ENCODE measurements at places on chromosomes 11 and 22. TPM values are rescaled to one million over a fixed set of nuclear protein-coding genes. Genes with fewer than 3 reads are reported as not detected.

- DNase-seq: no peak
Measured at GRCh38 chr22:29470159-29470855, 9.7 kb upstream of the NEFH start.

GRCh38 chr11:134464981-134465730, 53.1 kb upstream of the B3GAT1 start:
- DNase-seq: no peak

DNA sequence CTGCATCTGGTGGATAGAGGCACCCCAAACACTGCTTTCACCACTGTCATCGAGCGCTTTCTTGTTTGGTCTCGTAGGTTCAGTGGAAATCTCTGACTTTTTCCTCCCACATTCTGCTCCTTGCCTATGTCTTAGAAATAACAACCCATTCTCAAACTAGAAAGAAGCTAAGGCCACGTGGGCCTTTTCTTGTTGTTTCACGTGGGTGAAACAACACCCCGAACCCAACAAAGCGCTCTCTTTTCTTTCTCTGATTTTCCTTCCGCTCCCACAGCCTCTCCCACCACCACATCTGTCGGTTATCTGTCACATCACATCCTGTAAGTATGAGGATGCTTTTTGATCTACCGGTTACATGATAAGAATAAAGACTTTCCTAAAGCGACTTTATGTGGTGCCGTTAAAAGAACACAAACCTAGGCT, 77.1 kb downstream of the LINC01488 start:
- DNase-seq: no peak

DNA sequence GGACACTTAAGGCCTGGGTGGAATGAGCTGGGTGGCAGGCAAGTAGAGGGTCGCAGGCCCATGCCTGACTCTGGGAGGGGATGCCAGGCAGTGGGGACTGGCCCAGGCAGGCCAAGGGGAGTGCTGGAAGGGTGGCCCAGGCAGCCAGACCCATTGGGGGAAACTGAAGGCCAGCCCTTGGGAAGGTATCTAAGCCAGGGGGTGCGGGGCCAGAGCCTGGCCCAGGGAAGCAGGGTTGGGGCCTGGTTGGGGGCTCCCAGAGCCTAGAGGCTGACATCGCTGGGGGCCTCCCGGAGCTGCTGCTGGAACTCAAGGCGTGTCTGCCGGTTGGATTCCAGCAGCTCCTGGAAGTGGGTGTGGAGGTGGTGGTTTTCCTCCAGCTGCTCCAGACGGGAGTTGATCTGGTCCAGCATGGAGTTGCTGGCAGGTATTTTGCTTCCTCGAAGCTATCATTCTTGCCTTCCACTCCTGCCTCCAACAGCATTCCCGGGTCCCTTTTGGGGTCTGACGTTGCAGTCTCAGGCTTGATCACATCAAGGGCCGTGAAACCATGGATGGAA, 35.3 kb upstream of the XBP1 start:
- no peak for DNase-seq

- peak; percentile 86 for DNase-seq
Measured at GRCh38 chr11:126124231-126124661, 61.6 kb upstream of the CDON start.

GRCh38 chr11:102749101-102749722, 24.5 kb upstream of the MMP8 start:
- no peak for DNase-seq

GRCh38 chr11:19321351-19321750, 80.6 kb upstream of the E2F8 start:
- no peak for DNase-seq

DNA sequence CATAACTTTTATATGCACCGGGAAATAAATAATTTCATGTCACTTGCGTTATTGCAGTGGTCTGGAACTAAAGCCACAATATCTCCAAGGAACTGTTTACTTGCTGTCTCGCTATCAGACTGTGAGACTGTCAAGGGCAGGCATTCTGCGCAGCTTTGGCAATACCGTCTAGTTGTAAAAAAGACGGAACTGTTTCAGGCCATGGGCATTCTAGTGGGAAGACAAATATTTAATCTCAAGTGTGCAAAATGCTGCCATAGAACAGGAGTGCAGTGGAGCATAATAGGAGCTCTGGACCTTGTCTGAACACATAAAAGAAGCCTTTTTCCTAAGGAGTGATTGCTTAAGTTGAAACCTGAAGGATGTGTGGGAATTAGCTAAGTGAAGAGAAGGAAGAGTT, 53.8 kb downstream of the PACS1 start:
- no peak for DNase-seq

DNA sequence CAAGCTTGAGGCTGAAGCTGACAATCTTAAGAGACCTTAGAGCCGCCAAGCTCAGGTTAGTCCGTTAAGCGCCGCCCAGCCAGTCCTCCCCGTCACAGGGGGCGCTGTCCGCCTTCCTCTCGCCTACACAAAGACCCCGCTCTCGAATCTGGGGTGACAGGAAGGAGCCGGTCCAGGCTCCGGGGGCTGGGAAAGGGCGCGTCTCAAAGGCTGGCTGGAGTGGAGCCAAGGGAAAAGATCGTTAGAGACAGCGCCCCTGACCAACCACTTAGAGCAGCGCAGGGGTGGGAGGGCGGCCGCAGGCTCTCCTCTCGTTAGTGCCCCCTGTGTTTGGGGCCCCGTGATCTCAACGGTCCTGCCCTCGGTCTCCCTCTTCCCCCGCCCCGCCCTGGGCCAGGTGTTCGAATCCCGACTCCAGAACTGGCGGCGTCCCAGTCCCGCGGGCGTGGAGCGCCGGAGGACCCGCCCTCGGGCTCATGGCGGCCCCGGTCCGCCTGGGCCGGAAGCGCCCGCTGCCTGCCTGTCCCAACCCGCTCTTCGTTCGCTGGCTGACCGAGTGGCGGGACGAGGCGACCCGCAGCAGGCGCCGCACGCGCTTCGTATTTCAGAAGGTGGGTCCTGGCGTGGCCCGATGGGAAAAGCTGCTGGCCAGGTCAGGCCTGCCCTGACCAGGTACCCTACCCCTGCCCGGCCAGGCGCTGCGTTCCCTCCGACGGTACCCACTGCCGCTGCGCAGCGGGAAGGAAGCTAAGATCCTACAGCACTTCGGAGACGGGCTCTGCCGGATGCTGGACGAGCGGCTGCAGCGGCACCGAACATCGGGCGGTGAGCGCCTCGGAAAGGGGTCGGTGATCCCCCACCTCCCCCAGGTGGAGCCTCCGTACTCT, at the start of gene MUS81:
Gene MUS81, plus strand, starts transcription at position 156 of the 887 bp plus-strand sequence. Its CDS starts 321 bp downstream, at position 477.
- peak; percentile 98 for DNase-seq

DNA sequence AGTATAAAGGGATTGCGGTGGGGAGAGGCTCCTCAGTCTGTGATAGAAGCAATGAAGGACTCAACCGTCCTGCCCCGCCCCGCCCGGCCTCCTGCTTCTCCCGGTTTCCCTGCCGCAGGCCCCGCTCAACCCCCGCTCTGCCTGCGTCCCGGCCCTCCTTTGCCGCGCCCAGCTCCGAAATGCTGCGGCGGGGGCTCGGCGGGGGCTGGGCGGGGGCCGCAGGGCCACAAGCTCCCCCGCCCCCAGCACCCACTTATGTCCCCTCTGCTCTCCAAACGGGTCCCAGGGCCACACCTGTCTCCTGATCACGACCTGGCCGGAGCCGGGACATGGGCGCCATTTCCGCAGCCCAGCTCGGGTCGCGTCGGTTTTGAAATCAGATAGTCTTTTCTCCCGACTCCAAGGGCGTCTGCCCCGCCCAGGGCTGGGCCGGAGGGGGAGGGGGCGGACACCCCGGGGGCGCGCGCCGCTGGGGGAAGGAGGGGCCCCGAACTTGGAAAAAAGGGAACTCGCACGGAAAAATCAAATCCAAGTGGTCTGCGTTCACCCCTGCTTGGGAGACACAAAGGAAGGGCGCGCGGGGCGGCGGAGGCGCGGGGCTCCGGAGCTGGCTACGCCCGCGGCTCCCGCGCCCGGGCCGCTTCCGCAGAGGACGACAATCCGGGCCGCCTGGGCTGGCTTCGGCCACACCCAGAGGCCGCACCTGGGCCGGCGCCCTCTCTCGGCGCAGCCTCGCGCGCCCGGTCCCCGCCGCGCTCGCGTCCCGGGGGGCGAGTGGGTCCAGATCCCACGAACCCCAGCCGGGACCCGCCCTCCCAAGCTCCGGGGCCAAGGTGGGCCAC, 70.6 kb upstream of the EP300 start:
- DNase-seq: peak; percentile 48

- no peak for DNase-seq
Measured at GRCh38 chr11:4455419-4455818, 6.3 kb downstream of the OR52K2 start.

DNA sequence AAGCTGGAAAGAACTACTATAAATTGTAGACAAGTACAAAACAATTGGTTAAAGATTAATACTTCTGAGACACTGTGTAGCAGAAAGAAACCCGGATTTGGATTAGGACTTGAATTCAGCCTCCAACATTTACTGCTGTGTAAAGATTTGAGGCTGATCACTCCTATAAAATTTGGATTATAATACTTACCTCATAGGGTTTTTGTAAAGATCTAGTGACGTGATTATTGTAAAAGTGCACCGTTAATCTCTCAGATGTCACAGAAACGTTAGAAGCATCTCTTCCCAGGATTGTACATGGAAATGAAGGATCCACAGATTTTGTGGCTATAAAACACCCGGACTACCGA, 323 bp upstream of the HIKESHI start:
- DNase-seq: no peak

- DNase-seq: no peak
Measured at GRCh38 chr11:61091373-61092279, 10.7 kb upstream of the CD5 start.

GRCh38 chr11:90757849-90758494, 535.1 kb upstream of the CHORDC1 start:
- DNase-seq: no peak

GRCh38 chr11:118245936-118246562, 6.1 kb downstream of the MPZL3 start:
- DNase-seq: no peak

DNA sequence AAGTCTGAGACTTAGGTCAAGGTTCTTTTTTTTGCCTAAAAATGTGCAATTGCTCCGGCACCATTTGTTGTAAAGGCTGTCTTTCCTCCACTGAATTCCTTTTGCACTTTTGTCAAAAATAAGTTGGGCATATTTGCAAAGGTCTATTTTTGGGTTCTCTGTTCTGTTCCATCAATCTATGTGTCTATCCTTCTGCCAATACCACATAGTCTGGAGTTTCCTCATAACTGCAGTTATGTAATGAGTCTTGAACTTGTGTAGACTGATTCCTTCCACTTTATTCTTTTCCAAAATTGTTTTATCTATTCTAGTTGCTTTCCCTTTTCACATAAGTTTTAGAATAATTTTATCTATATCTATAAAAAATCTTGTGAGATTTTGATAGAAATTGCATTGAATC, 6.7 kb downstream of the KCNJ5 start:
- DNase-seq: no peak

DNA sequence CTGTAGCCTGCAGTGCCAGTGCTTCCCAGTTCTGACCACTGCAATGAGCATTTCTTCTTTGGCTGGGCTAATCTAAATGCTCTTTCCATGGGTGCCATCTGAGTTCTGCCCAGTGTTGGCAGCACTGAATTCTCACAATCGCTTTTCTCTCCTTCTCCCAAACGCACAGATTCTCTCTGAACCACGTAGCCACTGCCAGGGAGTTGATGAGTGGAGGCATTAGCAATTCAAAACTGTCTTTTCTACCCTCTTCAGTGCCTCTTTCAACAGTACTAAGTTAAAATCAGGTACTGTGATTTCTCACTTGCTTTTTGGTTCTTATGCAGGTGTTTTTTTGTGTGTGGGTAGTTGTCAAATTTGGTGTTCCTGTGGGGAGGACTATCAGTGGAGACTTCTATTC, 745.0 kb upstream of the ANO5 start:
- DNase-seq: no peak

- peak; percentile 66 for DNase-seq
Measured at GRCh38 chr22:42639541-42640241, 710 bp downstream of the ATP5MGL start.

DNA sequence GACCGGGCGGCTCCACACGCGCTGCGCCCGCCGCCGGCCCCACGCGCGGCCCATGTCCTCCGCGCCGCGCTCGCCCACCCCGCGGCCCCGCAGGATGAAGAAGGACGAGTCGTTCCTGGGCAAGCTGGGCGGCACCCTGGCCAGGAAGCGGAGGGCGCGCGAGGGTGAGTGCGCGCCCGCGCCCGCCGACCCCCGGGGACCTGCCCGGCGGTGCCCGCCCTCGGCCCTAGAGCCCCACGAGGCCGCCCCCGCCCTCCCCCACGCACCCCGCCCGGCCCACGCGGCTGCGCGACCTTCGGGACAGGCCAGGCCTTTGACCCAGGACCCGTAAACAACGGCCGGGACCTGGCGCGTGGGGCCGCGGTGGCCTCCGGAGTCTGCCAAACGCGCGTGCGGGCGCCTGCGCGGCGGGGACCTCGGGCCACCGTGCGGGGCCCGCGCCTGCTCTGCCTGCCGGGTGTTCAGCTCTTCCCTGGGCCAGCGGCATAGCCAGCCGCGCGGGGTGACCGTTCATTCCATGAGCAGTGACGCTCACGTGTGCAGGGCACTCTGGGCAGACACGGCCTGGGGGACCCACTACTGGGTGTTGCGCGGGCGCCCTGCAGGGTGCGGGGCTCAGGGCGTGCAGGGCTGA, at the start of gene PARVB:
Gene PARVB, plus strand, starts transcription at position 15 of the 634 bp plus-strand sequence. Its CDS starts 38 bp downstream, at position 53.
- DNase-seq: peak; percentile 19

GRCh38 chr11:35689081-35689996, 26.8 kb downstream of the TRIM44 start:
- DNase-seq: no peak

Gene TSSK2
- not detected for total RNA-seq

Gene FDXACB1
- 2.9 TPM for total RNA-seq

Gene MYBPC3
- total RNA-seq: not detected

Gene MS4A6E
- total RNA-seq: not detected

Gene BIK
- total RNA-seq: not detected

Gene SAA4
- not detected for total RNA-seq

Gene UBTFL1
- not detected for total RNA-seq

Gene KRTAP5-1
- not detected for total RNA-seq

Gene C11orf91
- total RNA-seq: 1.1 TPM

Gene HBG1
- not detected for total RNA-seq

Gene FBLN1
- 34.4 TPM for total RNA-seq
